BJ (cell line): ENCODE measurements at places on chromosomes 4 and X.

- DNase-seq = no peak
Observed at GRCh38 chr4:156198511-156198910, 244.8 kb upstream of the CTSO start.

DNA sequence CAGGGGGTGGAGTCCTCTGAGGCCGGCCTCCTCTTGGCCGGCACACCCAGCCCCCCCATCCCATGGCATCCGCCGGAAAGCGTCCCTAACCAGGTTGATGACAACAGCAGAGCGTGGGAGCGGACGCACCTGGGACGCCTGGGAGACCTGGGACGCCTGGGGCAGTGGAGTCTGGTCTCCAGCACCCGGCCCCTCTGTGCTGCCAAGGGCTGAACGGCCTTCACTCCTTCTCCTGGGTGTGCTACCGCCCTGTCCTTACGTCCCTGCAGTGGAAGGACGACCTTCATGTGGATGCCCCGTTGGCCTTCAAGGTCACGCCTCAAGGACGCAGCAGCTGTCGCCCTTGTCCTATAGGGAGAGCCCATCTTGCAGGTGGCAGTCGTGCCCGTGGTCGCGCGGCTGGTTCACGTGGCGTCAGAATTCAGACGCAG, 26.9 kb downstream of the NKX1-1 start:
- no peak for DNase-seq

- no peak for DNase-seq
Observed at GRCh38 chrX:150573106-150573505, 4.7 kb downstream of the MTM1 start.

- DNase-seq = no peak
Observed at GRCh38 chrX:7264399-7264798, 116.4 kb upstream of the PUDP start.

GRCh38 chr4:117900832-117901231, 133.5 kb upstream of the NDST3 start:
- DNase-seq = no peak

- DNase-seq = no peak
Observed at GRCh38 chr4:3836756-3837601, 70.8 kb downstream of the ADRA2C start.

- no peak for DNase-seq
Observed at GRCh38 chr4:147843162-147843561, 111.3 kb downstream of the ARHGAP10 start.

GRCh38 chr4:119858176-119858575, 208.5 kb downstream of the MAD2L1 start:
- DNase-seq = no peak

GRCh38 chr4:37735578-37735977, 49.4 kb upstream of the RELL1 start:
- DNase-seq = no peak

DNA sequence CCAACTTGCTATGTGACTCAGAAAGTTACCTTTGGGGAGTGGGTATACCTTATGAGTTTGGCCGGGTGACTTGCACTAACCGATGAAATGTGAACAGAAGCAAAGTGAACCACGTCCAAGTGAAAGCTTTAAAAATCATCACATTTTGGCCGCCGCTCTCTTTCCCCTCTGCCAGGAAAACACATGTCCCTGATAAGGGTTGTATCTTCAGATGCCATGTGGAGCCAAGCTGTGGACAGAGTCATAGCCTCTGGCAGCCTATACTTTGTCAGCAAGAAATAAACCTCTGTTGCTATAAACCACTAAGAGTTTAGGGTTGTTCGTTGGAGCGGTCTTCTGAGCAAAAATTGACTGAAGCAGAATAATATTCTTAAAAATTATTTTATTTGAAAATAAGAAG, 92.3 kb downstream of the PRDM5 start:
- no peak for DNase-seq

DNA sequence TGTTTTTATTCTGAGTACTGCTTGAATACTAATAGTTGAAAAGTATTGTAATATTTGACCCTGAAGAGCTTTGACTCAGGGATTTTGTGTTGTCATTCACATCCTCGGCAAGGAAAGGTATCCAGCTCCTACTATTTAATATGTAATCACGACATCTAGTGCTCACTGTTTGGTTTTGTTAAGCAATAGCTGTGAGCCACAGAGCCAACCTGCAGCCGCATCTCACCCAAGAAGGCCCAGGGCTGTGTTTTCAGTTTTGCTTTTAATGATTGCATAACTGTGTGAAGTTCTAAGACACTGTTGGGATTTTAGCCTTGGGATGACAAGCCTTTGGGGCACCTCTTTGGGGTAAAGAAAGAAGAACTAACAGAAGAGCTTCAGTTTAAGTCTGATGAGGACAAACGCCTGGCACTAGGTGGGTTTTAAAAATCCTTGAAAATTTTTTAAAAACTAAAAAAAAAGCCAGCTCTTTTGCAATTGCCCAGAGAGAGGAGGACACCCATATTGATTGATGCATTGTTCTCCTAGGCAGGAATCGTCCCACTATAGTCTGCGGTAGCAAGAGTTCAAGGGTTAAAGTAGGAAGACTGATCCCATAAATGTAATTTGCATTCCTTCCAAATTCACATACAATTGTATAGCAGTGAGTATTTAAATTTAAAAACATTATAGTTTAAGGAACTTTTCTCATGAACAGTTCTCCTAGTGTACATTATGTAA, 157.8 kb downstream of the RELL1 start:
- no peak for DNase-seq

DNA sequence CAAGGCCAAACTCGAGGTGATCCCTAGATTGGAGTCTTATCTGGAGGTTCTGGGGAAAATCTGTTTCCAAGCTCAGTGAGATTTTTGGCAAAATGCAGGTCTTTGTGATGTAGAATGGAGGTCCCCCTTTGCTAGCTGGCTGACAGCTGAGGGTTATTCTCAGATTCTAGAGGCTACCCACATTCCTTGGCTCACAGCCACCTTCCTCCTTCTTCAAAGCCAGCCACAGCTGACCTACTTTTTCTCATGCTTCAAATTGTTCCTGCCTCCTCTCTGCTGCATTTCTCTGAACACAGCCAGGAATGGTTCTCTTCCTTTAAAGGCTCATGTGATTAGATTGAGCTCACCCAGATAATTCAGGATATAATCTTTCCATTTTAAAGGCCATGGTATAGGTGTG, 86.9 kb downstream of the VCX3A start:
- DNase-seq = no peak

- DNase-seq = no peak
Observed at GRCh38 chr4:96093563-96093962, 253.7 kb downstream of the PDHA2 start.

DNA sequence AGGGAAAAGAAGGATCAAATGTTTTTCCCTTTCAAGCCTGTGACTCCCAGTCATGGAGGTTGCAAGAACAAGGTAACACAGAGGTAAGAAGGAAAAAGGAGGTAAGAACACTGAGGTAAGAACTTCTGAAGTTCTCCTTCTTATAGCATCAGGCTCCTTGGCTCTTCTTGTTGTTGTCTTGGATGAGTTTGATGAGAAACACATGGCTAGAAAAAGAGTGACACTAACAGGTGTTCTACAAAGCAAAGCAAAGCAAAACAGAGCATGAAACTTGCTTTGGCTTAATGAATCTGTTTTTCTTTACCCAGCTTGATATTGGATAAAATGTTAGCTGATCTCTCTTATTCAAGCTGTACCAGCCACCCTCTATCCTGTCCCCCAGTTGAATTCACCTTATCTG, 231.2 kb upstream of the F9 start:
- no peak for DNase-seq

- DNase-seq = no peak
Observed at GRCh38 chrX:77771601-77772000, 14.4 kb downstream of the ATRX start.

GRCh38 chr4:92305148-92305877, 1.5 kb downstream of the GRID2 start:
- DNase-seq = no peak

- no peak for DNase-seq
Observed at GRCh38 chrX:153064061-153064460, 7.8 kb downstream of the PNMA3 start.

DNA sequence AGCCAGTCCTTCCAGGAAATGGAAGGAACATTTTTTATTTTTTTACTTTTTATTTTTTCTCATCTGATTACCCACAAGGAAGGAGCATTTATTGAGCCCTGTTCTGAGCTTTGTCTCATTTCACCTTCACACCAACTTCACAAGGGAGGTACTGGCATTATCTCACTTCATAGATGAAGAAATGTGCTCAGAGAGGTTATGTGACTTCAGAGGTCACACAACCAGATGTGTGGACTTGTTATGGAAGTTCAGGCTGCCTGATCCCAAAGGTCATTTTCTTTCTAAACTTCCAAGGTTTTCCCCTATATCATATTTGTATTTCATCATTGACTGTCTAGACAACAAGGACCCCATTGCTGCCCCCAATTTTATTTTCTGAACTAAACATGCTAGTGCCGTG, 160.3 kb downstream of the DCLK2 start:
- DNase-seq = no peak

GRCh38 chr4:87299898-87300297, 22.8 kb downstream of the HSD17B13 start:
- DNase-seq = no peak

DNA sequence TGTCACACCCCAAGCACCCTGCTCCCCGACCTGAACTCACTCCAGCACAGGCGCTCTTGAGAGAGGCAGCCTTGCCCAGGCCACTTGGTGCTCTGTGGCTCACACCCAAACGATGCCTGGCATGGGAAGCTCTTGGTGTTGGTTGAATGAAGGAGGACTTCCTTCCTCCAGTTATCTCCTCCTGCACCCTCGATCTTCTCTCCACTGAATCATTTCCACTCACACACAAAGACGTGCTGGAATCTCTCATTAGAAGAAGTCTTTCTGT, 90.5 kb upstream of the TRIM2 start:
- no peak for DNase-seq

DNA sequence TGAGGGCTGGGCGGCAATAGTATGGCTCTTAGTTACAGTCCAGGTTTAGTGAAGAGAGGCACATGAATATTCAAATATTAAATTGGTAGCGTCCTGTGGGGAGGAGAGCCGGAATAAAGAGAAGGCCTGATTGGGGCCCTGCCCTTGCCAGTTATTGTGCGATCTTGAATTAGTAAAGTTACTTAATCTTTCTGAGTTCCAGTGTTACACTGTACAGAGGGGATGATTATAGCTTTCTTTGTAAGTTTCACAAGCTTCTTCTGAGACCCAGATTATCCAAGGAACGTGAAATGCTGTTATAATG, 1.2 kb downstream of the METAP1 start:
- no peak for DNase-seq

DNA sequence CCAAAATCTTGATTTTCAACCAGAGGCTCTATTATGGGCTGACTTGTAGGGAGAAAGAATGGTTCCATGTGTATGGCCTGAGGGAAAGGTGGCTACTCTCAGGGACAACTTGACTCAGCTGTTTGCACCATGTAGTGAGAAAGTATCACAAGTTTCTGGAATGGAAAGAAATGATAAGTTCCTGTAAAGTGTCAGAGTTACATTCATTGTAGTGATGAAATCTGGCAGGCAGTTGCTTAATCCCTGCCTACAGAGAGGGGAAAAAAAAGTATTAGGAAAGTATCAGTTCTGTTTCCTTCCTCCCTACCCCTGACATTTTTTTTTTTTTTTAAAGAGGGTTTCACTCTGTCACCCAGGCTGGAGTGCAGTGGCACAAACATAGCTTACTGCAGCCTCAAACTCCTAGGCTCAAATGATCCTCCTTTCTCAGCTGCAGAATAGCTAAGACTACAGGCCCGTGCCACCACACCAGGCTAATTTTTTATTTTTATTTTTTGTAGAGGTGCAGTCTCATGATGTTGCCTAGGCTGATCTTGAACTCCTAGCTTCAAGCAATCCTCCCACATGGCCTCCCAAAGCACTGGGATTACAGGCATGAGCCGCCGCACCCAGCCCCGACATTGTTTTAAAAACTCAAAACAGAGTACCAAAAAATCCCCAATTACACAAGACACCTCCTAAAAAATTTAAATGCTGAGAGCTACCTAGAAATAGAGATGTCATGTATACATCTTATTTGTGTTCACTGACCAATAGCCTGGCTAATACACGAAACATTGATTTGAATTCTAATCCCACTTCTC, 4.8 kb upstream of the FBXL5 start:
- DNase-seq = no peak

GRCh38 chrX:71664889-71665491, 2.4 kb upstream of the LOC101059915 start:
- DNase-seq = no peak

GRCh38 chrX:3346501-3347259, at the start of gene MXRA5:
MXRA5 (minus strand) TSS chrX:3346652; CDS start chrX:3343833, 2,819 bp downstream.
- no peak for DNase-seq

GRCh38 chr4:85952528-85952927, 407.3 kb downstream of the MAPK10 start:
- DNase-seq = no peak

DNA sequence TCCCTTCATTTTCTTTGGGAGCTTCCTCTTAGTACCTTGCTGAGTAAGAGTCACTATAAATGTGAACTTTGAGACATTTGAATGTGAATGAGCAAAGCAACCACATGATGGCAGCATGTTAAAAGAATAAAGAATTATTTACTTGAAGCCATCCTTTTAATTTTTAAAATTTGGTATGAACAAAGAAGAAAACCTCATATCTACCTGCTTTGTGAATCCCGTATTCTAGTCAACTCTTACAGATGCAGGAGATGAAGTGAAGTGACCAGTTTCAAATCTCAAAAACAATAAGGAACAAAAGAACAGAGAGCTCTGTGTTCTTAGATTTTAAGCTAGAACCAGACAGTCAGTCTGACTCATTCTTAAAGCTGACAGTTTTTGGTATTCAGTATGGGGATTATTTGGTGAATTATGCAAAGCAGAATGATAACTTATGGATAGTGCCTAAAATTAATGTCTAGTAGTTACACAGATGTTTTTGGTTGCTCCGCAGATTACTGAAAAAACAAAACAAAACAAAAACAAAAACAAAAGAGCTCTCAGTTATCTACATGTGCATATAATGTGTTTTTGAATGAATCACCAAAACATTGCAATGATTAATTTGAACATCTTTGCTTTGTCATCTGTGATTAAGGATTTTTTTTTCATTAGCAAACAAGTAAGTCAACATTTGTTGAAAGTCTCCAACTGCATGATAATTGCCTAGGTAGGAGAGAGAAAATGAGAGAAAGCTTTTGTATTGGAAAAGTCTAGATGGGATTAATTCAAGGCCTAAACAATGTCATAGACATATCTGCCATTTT, 48.2 kb upstream of the H2AZ1 start:
- DNase-seq = peak; percentile 24

DNA sequence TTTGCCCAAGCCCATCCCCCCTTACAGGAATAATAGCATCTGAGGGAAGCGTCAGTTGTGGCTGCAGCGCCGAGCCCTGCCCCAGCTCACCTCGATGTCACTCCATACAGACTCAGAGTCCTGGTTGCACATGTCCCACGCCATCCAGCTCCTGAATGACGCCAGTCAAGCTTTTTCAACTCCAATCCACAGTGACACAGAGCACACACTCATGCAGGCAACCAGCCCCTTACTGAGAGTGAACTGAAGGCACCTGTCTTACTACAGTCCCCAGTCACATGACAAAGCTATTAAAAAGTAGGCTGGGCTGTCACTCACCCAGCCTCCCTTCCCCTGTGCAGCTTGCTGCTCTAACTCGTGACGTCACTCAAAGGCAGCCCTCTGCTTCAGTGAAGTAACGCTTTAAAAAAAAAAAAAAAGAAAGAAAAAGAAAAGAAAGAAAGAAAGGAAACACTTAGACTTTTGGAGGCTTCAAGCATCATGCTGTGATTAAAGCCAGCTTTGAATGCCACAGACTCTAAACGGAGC, at the start of gene PPARGC1A:
PPARGC1A (minus strand) TSS at position 234 of the 528 bp plus-strand sequence; CDS start at position 144, 90 bp downstream.
- DNase-seq = no peak

GRCh38 chr4:37023504-37023903, 221.0 kb upstream of the NWD2 start:
- DNase-seq = no peak

- DNase-seq = no peak
Observed at GRCh38 chrX:33211356-33212260, at the start of gene DMD. DMD (minus strand) TSS chrX:33211549; CDS start chrX:33211312, 237 bp downstream.
